ENCODE measurements at places on chromosomes 7 and 10.

DNA sequence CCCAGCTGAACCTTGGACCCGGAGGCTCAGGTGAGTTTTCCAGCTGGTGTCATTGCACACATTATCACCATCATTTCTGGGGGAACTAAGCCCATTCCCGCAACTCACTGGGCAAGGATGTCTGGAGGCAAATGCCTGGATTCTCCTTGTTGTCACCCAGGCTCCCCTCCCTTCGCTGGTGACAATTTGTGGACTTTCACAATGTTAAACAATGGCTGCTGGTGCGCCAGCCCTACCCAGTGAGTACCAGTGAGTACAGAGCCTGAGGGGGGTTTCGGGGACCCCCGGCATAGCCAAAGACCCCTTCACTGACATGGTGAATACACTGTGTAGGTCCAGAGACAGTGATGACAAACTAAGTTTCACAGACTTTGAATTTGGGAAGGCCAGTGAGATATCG lies 189.2 kb downstream of the ADARB2 start:
- DNase-seq, result no peak

DNA sequence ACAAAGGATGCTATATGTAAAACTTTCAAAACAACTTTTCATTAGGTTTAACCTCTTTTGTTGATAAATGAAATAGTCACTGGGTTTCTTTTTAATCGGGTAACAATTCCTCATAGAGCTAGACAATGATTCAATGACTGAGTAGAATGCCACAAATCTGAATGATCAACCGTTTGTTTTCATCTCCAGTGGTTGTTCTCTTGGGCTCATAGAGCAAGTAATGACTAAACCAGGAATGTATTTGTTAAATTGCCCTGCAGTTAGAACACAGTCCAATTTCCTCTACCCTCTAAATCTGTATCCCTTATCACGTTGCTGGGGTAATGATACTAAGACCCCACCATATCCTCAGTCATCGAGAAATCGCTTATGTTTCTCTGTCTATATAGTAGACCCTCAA lies 40.0 kb downstream of the CNNM1 start:
- no peak for DNase-seq

DNA sequence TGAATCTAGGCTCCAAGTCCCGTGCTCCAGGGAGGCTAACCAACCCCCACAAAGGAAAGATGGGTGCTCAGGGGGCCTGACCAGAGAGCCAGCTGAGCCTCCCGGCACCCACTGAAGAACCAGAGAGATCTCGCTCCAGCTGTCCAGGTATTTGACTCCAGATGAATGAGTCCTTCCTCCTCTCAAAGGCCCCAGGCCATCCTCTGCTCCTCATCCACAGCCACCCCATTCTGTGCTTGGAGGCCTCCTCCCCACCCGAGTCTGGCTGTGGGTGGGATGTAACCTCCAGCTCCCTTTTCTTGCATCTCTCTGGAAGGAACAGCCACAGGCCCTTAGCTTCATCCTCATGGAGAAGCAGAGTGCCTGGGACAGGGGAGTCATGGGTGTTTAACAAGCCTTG lies 44.6 kb downstream of the VSTM4 start:
- no peak for DNase-seq

GRCh38 chr10:119667562-119668328 lies 16.6 kb downstream of the BAG3 start:
- peak; percentile 38 for DNase-seq

GRCh38 chr10:90047243-90047729 lies 345.9 kb downstream of the KIF20B start:
- DNase-seq, result no peak
